ENCODE measurements at places on chromosomes 1 and 21.

GRCh38 chr1:205108464-205108863 is 13.3 kb downstream of the RBBP5 start:
- DNase-seq, result no peak

DNA sequence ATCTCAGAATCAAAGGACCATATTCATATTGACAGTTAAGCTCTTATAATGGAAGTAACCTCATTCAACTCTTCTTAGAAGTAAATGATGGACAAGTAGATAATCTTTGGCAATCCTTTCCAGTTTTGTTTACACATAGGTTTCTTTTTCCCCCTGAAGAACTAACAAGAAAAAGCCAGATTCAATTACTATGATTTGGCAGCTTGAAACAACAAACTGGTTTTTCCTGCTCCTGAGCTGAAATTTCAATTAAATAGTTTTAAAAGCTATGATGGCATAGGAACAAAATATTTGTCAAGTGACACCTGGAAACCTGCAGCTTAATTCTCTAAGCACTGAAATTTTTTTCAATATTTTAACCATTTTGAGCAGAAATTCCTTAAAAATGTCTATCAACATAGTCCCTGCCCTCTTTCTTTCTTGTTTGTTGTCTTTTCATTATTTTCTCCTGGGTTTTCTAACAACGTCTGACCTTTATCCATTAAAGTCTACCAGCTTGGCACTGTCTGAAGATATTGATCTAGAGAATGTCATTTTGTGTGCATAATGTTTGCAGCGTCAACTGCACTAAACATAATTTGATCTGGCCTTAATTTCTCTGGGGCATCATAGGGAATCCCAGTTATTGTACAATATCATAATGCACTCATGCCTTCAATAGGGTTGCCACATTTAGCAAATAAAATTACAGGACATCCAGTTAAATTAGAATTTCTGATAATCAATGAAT is 4.0 kb upstream of the SLC35A3 start:
- DNase-seq, result no peak

DNA sequence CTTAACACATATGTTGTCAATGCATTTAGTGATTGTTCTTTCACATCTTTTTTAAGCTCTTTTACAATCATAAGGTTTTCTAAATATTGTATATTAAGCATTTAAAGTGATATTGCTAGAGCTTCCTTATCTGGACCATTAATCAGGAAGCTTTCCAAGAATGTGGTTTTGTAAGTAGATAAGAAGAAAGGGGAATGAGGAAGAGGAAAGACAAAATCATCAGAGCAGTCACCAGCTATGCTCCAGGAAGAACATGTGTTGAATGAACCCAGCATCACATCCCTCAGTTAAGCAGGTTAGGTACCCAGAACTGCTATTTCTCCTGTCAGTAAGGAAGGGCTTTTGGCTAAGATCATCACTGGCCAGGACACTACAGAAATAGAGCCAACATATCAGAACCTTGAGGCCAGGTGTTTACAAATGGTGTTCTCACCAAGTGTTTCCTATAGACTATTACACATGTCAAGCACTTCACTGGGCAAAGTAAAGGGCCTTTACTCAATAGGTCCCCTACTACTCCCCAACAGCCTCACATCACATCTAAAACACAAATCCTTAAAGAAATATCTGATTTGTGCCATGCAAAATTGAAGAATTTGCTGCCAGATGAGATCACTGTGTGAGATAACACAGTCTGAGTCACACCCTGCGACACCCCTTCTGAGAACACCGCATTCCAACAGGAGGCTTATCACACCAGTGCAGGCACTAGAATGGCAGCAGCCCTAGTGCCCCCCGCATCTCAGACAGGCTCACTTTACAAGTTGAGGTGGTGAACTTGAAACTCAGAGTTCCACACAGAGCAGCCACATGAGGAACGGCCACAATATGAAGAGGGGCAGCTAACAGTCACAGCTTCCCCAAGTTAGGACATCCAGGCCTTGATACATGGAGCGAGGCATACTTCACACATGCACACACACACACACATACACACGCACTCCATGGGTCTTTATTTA is 1.8 kb upstream of the SPRR2A start:
- no peak for DNase-seq

DNA sequence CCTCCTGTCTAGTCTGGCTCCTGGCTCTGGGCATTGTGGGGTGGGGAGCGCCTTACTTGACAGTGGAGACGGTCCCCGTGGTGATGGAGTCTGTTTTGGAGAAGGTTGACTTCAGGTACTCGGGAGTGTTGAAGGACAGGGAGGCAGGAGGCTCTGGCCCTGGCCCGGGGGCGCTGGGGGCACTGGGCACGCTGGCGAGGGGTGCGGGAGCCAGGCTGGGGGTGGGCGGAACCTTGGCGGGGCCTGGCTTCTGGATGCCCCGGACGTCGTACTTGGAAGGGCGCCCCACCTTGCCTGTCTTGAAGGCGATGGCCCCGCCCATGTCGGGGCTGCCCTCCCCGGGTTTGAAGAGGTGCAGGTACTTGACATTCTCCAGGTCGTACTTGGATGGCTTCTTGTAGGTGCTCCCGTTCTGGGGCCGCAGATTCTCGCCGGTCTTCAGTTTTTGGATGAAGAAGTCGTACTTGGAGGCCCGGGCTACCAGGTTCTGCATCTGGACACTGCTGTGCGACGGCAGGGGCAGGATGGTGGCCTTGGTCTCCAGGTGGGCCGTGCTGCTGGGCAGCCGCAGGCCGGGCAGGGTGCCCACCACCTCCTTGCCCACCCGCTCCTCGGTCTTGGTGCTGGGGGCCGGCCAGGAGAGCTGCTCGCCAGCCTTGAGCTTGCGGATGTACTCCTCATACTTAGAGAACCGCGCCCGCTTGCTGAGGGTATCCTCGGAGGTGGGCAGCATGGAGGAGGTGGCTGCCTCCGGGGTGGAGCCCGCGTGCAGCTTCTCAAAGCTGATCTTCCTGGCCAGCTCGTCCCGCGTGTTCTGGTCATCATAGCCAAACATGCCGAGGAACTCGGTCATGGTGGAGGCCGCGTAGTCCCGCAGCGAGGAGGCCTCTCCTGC is 136.6 kb downstream of the CASZ1 start:
- DNase-seq, result no peak

- DNase-seq, result no peak
Measured at GRCh38 chr1:229195246-229195645, 75.7 kb upstream of the RAB4A start.

- DNase-seq, result peak; percentile 7
Measured at GRCh38 chr1:3564921-3565831, 46.1 kb downstream of the MEGF6 start.

DNA sequence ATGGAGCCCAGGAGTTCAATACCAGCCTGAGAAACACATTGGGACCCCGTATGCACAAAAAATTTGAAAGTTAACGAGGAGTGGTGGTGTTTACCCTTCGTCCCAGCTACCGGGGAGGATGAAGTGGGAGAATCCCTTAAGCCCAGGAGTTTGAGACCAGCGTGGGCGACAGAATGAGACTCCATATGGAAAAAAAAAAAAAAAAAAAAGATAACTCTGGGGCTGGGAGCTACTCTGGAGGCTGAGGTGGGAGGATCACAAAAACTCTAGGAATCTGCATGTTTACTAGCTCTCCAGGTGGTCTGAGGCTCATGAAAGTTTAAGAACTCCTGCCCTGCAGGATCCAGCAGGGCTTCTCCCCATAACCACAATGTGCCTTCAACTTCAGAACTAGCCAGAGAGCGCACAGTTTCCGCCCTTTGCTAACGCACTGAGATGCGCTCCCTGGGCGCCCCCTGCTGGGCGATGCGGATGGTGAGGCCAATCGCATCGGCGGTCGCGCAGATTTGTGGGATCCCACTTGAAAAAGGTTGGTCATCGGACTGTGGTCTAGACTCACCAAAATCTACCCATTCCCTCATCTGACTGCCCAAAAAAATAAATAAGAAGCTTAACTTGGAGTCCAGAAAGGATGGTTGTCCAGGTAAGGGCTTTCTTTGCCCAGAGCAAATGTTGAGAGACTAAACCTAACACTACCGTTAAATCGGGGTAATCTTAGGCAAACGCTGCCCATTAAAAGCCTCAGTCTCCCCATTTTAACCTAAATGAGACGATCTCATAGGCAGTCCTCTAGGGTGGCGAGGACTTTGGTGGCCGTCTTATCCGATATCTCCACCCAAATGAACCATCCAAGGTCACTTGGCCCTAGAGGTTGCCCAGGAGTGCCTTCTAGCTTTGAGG is 8.8 kb downstream of the ZNF683 start:
- peak; percentile 76 for DNase-seq

DNA sequence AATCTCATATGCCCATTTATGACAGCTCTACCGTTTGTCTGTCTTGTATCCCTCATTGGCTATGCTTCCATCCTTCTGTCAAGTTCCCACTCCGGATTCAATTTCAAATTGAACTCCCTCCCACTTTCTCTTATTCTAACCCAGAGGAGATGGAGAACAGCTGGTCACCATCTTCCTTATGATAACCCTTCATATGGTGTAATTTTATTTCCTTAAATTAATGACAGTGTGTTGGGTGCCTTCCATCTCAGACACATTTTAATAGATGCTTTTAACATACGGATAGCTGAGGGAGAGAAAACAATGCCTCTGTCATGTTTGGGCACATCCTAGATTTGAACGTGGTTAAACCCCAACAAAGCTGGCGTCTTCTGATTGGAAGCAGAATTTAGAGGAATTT is 103.0 kb upstream of the PLXNA2 start:
- DNase-seq, result no peak

GRCh38 chr1:87093286-87093685 is 178.9 kb downstream of the HS2ST1 start:
- no peak for DNase-seq

- DNase-seq, result no peak
Measured at GRCh38 chr1:218752126-218752525, 407.0 kb downstream of the TGFB2 start.

GRCh38 chr1:9784508-9785133 is 39.1 kb downstream of the CLSTN1 start:
- DNase-seq, result peak; percentile 17

GRCh38 chr21:24727803-24728440 is 879.4 kb downstream of the MRPL39 start:
- no peak for DNase-seq

DNA sequence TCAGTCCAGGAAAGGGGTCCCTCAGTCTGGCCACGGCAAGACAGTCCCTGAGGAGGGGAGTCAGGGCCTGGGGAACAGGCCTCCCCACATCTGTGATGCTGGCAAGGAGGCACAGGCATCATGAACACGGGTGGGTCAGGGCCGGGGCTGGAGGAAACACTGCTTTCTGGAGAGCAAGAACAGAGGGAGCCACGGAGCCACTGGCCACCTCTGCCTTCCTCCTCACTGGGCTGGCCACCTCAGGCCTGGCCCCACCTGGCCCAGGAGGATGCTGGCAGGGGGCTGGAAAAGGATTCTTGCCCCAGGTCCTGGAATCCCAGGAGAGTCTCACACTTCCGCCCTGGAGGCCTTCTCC is 15.7 kb downstream of the BLACAT1 start:
- DNase-seq, result no peak

- no peak for DNase-seq
Measured at GRCh38 chr1:200372095-200372884, 37.5 kb downstream of the ZNF281 start.

GRCh38 chr1:153612111-153612754 is 704 bp downstream of the S100A16 start:
- DNase-seq, result no peak

GRCh38 chr1:111220302-111220890 is 7.1 kb upstream of the CHI3L2 start:
- DNase-seq, result no peak

Data from NCI-H1930 (cell line).